ENCODE measurements at places on chromosomes 6 and 20.

DNA sequence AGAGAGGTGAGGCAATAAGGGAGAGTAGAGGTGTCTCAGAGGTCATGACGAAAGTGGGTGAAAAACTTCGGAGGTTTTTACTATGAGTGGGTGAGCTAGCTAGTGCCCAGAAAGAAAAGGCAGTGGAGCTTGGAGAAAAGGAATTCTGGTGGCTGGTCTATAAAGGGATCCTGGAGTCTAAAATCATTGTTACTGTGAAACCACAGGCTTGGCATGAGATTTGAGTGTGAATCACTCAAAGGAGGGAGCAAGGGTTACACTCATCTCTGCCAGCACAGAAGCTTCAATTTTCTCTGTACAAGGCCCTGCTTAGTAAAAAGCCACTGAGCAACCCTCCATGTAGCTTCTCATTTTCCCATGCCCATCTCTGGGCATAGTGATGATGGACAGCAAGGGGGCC lies 47.5 kb downstream of the CD83 start:
- no peak for DNase-seq

GRCh38 chr20:63825331-63826118 lies 5.5 kb downstream of the ZBTB46 start:
- DNase-seq, result no peak

DNA sequence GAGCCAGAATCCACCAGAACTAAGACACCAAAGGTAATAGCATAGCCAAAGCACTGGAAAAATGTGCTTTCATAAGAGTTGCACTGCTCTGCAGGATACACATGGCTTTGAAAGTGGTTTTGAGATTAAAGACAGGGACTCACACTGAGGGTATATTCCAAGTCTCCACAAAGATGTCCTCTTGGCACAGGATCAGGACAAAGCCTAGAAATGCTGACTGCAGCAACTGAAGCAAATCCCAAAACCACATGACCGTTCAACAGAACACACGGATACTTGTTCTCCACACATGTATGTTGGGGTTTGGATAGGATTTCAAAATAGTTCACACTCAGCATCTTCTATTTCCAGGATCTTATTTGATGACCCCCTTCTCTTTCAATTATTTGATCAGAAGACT lies 364.3 kb upstream of the HSF2 start:
- DNase-seq, result no peak

GRCh38 chr6:48630511-48630910 lies 519.5 kb upstream of the PTCHD4 start:
- DNase-seq, result no peak

GRCh38 chr20:17202673-17203072 lies 24.2 kb upstream of the PCSK2 start:
- no peak for DNase-seq

GRCh38 chr6:113160306-113161017 lies 696.7 kb upstream of the MARCKS start:
- no peak for DNase-seq
